ENCODE measurements at places on chromosomes 6 and 20. TPM values are rescaled to one million over a fixed set of nuclear protein-coding genes. Genes with fewer than 3 reads are reported as not detected.
A peak's percentile ranks its signal among the peaks of the same experiment; 100 is the strongest.

DNA sequence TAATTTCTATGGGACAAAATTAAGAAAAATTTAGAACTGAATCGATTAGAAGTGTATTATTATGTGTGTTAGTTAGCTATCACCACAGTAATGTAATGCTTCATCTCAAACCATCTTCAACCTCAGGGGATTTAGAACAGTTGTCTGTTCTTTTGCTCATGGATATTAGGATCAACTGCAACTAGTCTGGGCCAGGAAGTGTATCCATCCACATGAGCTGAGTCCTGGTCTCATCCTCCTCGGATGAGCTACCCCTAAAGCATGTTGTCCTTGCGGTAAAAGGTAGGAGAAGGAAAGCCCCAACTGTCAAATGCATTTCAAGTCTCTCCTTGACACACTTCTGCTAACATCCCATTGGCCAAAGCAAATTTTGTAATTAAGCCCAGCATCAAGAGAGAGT is 537.7 kb downstream of the KIF16B start:
- DNase-seq: no peak

DNA sequence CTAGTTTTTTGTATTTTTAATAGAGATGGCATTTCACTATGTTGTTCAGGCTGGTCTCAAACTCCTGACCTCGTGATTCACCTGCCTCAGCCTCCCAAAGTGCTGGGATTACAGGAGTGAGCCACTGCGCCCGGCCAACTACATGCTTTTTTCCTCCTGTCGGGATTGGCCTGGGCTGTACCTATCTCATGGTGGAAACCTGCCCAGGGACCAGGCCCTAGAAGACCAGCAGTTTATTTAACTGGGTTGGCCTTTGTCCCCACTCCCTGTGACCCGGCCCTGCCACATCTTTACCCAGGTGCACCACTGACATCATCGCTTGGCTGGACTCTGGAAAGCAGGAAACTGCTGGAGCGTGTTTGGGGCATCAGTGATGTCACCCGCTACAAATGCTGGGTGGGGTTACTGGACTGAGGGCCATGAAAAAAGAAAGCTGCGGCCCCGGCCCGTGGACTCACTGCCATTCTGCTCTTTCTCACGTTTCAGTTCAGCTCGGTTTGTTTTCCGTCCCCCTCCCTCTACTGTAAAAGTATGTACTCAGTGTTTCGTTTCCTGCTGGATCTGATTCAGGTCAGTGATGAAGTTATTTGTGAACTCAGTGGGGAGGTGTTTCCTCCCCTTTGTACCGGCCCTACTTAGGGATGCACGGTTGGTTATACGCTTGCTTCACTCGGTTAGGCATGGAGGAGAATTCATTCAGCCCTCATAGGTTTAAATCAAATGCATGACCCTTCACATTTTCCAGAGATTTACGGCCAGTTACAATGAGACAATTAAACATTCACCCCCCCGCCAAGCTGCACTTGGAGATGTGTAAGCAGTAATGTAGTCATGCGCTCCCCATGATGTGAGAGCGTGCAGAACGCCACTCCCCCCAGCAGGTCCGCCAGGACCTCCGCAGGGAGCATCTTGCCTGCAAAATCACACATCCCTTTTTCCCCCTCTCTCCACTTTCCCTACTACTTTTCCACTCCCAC is 179.3 kb downstream of the MTHFD1L start:
- DNase-seq: no peak

GRCh38 chr20:6269168-6269873 is 146.5 kb upstream of the FERMT1 start:
- peak; percentile 46 for DNase-seq

DNA sequence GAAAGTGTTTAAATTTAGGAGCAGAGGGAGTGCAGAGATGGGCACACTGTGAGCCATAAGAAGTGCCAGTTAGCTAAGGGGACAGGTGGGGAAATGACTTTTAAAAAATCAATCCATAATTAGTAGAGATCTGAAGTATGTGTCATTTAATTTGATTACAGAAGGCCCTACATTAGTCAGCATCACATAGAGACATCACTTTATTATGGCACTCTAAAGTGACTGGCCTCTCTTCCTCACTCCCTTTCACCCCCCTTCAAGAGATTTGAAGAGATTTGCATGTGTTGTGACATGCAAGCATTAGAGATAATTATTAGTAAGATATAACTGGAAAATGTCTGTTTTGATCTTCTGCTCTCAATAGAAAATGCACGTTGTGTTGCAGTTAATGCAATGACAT is 86.7 kb downstream of the SLX4IP start:
- no peak for DNase-seq

DNA sequence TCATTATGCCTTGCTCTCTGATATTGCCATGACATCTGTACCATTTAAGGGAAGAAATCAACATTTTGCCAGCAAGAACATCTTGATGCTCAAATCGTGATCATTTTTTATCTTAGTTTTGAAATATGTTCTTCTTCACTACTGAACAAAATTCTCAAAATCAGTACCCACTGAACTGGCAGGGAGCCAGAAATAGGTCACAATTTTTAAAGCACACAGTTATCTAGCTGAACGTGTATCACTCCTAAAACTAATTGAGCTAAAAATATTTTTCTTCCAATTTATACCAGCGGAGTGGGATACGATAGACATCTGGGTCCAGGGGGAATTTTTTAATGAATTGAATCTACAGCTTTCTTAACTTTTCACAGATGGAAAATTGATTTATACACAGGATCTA is 11.3 kb downstream of the IL17F start:
- no peak for DNase-seq

DNA sequence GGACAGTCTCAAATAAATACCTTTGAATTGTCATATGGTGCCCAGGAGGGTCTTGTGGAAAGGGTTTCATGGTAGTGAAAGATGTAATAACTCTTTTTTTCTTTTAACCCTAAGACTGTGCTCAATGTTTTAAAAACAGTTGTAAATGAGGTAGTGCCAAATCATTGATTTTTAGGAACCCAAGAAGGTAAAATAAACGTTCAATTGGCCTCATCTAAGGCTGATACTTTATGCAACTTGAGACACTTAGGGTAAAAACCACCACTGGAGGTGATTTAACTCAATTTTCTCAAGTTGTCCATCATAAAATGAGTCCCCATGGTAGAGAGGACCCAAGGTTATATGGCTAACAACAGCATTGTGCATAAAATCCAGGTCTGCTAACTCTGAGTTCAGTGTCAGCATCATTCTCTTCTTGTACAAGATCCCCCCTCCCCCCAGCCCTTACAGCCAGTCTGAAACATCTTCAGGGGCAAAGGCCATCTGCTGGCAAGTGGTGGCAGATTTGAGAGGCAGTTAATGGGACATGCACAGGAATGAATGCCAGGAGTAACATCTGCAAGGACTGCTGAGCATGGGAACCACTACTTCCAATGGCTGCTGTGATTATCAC is 244.4 kb downstream of the GMPR start:
- DNase-seq: no peak

DNA sequence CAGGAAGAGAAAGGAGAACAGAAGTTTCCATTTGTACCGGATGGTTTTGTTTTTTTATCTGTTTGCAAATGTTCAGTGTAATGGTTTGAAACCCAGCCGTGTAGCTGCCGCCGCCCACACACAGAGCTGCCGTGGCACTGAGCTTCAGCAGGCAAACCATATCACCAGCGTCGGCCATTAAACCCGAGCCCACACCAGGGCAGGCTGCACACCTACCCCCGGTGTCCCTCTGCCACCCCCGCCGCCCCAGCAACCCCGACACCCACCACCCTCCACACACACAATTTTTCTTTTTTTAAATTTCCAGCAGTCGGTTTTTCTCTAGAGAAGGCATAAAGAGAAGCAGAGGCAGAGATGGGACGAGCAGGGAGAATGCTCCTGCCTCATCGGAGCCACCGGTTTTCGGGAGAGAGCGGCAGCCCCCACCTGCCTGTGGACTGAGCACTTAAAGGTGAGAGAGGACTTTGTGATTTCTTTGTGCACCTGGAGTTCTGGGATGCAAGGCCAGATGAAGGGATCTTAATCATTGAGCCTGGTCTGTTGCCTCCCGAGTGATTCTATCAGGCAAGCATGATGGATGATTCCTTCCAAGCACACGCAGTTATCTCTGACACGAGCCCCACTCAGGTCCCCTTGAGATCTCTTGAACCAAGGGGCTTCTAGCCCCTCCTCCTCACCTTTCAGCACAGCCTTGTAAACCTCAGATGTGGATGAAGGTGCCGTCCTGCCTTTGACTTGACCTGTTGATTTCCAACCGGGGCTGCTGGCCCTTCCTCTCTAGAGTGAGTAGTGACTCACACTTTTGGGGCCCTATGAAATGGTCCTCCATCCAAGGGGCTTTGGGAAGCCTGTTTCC is 17.5 kb upstream of the ZNF831 start:
- DNase-seq: no peak

DNA sequence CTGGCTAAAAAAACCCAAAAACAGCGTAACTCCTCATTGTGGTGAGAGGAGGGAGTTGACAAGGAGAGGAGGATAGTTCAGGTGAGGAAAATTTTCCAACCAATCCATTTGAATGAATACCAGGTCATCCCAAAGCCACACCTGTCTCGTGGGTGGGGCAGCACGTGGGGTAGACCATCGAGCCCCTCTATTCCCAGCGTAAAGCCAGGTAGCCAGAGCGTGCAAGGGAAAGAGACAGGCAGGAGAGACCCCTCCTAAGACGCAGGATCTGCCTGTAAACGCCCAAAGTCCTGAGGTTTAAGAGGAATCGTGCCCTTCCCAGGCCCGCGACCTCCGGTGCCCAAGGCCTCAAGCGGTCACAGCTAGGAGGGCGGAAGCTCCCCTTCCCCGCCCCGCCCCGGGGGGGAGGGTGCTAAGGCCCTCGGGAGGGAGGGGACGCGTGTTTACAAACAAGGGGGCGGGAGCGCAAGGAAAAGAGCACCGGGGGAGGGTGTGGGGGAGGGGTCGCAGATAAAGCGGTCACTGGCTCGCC is 712 bp downstream of the RXRB start:
- DNase-seq: no peak

DNA sequence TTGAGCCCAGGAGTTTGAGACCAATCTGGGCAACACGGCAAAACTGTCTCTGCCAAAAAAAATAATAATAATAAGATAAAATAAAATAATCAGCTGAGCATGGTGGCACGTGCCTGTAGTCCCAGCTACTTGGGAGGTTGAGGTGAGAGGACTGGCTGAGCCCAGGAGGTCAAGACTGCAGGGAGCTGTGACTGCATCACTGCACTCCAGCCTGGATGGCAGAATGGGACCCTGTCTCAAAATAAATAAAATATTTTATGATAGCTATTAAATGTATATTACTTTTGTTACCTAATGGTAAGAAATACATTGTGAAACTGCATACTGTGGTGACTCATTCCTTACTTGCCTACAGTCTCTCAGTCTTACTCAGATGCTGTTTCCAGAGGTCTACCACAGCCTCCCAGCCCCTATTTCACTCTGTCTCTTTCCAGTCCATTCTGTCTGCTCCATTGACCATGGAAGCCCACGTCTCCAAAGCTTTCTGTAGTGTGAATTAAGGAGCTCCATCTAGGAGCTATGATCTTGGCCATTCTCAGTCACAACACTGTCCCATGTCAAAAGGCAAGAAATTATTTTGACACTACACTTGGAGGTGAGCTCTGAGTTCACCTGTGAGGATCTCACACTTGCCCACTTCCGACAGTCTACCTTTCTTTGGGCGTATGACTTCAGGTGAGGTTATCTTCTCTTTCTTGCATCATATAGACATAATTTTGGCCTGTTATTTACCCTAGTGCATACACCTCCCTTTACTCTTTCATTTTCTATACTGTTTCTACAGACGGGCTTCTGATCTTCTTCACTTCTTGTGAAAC is 22.4 kb upstream of the SNX9 start:
- DNase-seq: no peak

DNA sequence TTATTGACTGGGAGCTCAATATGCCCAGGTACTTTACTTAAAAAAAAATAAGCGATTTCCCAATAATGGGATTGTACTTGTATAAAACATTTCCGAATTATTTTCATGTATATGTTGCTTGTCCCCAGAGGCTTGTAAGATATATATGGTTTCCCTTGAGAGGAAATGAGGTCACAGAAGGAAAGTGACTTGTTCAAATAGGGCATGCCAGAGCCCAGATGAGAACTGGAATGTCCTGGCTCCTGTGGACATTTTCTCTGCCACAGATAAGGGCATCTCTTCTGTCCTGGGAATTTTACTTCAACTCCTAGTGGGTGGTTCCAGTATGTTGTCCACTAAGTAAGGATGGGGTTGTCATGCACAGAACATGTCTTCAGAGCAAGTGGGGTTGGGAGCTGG is 63.0 kb downstream of the LYRM2 start:
- no peak for DNase-seq

GRCh38 chr20:17491041-17491440 is 40.1 kb downstream of the BFSP1 start:
- DNase-seq: peak; percentile 28

DNA sequence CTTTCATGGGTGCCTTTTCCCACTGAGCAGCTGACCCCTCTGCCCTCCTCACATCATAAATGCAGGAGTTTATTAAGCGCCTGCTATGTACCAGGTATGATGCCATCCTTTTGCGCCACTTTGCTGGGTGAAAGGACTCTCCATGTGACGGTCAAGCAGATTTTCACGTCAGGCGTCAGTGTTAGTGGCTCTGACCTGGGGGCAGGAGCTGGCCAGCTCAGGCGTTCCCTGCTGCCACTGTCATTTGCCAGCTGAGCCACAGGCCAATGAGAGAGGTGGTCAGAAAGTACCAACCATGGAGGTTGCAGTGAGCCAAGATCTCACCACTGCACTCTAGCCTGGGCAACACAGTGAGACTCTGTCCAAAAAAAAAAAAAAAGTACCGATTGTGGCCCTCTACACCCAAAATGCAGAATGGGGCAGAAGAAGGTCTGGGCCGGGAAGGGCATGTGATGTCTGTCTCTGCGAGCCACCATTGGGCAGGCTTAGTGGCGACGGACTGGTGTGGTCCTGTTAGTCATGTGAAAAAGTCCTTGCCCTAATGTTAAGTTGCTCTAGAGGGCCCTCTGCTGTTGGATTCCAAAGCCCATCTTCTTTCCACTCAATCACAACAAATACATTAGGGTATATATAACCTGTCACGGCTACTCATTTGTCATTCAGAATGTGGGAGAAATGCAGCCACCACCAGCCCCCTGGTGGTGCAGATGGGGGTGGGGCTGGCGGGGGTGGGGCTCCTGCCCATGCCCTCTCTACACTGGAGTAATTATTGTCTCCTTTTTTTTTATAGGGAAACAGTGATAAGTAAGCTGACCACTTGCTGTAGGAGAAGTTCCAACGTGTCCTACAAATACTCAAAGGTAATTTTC is 18.4 kb upstream of the SLC22A1 start:
- peak; percentile 66 for DNase-seq

DNA sequence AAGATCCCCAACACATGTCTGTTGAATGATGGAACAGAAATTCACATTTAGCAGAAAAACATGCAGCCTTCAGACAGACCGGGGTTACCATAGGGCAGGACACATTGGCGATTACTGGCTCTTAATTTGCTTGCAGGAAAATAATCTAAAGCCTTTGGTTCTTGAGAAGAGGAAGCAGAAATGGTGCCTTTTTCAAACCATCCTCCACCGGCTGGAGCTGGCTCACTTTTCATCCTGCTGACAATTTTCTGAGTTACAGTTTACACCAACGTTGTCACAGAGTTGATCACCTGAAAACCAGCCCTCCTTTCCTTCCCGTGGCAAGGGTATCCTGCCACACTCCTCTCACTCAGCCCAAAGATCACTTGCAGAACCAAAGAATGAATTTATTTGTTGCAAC is 32.6 kb downstream of the SF3B5 start:
- no peak for DNase-seq

GRCh38 chr20:17141568-17141967 is 85.3 kb upstream of the PCSK2 start:
- no peak for DNase-seq

The PRICKLE4 gene
- 0.70 TPM for total RNA-seq

All from H9 (cell line).